Activated CD4-positive, alpha-beta memory T cell treated with anti-CD3 and anti-CD28 coated beads, Interleukin-2, amount 10 ng/mL, durations not matched to agents 7 days and 5 days (primary cell): ENCODE measurements at places on chromosomes 3 and 15. TPM values are rescaled to one million over a fixed set of nuclear protein-coding genes. Genes with fewer than 3 reads are reported as not detected.

The UCN2 gene
- total RNA-seq, result not detected

The PRR20G gene
- not detected for total RNA-seq

The DPPA2 gene
- not detected for total RNA-seq

The TF gene
- 1.2 TPM for total RNA-seq

The EBLN2 gene
- 6.3 TPM for total RNA-seq

The IL17RC gene
- total RNA-seq, result 0.23 TPM

The ADAMTS17 gene
- total RNA-seq, result 0.68 TPM

The EFL1 gene
- total RNA-seq, result 23.1 TPM

DNA sequence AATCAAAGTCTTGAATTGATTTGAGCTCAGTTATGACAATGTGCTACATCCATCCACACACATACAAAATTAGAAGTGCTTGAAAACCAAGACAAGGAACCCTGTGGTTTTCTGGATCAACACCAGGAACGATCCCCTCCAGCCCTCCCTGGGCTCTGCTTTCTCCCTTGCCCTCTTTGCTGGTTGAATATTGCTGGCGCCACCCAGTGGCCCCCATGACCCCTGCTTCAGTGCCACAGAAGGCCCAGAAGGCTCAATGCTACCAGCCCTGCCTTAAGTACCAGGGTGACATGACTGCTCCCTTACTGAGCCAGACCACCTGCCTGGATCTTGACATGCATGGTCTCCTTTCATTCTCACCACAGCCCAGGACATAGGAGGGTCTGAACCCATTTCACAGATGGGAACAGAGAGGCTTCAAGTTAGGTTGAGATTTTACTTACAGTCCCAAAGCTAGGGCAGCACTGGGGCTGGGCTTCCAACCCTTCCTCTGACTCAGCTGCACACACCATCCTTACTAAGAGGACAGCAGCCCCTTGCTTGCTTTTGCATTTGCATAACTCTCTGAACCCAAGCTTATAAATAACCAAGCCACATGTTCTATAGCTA is 15.0 kb downstream of the IL12A start:
- DNase-seq, result peak; percentile 53

GRCh38 chr3:151900884-151901643 is 27.6 kb downstream of the SUCNR1 start:
- DNase-seq, result no peak

DNA sequence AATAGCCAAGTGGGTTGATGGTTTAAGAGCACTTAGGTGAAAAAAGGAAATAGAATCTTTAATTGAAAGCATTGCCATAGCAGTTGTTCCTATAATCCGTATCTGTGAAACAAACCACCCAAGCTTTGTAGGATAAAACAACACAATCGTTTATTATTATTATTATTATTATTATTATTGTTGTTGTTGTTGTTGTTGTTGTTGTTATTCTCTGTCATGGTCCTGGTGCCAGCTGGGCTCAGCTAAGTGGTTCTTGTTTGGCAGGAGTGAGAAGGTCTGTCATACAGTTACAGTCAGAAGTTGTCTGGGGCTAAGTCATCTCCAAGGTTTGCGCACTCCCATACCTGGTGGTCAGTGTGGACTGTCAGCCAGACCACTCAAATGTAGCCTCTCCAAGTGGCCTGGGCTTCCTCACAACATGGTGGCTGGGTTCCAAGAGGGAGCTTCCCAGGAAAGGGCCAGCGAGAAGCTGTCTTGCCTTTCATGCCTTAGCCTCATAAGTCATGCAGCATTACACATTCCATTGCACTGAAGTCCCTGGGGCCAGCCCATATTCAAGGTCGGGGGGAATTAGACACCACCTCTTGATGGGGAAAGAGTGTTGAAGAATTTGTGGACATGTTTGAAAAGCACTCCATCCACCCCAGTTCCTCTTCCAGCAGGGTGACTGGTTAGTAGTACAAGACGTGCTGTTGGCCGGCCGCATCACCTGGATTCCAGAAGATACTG is 54.3 kb upstream of the FGD5 start:
- no peak for DNase-seq

GRCh38 chr3:45593708-45594601 is 596 bp upstream of the LIMD1 start:
- DNase-seq, result peak; percentile 79

DNA sequence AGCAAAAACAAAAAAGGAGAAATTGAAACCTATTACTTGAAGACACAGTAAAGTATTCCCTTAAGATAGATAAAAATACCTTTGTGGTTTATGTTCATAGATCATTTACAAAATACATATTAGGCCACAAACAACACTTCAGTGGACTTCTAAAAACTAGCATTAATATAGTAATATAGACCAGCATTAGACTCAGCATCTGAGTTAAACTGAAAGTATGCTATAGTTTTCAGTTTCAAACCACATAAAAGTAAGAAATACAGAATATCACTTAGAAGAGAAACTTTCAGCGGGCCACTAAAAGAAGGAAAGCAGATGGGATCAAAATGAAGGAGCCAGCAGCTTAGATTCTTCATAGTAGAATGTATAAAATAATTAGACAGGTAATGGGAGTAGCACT is 86.6 kb downstream of the MSL2 start:
- no peak for DNase-seq

- no peak for DNase-seq
Measured at GRCh38 chr15:66229790-66230465, 23.6 kb downstream of the MEGF11 start.

DNA sequence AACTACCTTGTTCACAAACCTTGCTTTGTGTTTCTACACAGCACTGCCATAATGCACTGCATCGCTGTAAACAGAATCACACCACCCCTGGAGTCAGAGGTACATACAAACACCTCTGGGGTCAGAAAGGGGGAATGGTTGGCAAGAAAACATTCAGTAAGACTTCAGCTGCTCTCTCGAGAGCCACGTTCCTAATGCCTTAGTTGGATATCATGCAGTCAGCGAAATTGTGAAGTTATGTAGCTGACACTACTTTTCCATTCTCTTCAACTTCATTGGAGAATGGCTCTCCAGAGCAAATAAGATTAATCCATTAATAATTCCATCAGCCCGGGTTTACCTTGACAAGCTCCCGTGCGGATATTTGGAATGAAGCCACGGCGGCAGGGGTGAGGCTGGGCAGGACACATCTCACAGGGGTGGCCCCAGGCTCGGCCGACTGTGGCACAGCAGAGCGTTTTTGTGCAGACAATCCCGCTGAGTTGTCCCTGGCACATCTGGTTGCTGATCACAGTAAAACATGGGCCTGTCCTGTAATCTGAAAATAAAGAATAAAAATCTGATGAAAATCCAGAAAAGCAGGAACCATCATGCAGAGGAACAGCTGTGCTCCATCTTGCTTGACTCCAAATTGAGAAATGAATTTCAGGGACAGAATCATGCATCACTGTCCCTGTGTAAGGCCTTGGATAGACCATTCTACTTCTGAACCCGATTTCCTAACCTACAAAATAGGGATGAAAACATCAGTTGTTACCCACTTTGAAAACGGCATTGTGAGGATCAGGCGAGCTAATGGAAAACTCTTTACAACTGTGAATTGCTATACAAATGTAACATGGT is 108.0 kb downstream of the FBN1 start:
- DNase-seq, result no peak

- DNase-seq, result no peak
Measured at GRCh38 chr3:176650478-176650877, 546.8 kb downstream of the TBL1XR1 start.

GRCh38 chr3:58074116-58074715 is 66.0 kb downstream of the FLNB start:
- DNase-seq, result no peak

DNA sequence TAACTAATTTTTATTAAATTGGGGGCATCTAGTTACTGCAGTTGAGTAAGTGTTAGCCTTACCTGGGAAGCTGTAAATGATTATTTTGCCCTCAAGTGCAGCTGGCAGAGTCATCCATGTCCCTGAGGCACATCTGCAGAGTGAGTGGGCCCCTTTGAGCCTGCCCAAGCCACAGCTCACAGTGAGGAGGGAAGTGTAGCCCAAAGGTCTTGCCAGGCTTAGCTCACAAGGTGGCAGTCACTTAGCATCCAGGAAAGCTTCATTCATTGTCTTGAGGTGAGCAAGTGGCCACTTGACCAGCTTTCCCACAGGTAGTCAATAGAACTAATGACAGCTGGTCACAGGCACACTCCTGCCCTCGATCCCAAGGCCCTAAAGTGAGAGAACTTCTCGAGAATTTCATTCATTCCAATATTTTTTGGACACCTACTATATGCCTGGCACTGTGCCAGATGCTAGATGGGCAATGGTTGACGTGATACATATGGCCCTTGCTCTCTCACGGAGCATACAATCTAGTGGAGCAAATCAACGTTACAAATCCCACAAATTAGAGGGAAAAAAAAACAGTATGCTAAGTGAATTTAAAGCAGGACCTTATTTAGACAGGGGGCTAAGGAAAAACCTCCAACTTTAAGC is 163.3 kb upstream of the IL12A start:
- DNase-seq, result no peak

DNA sequence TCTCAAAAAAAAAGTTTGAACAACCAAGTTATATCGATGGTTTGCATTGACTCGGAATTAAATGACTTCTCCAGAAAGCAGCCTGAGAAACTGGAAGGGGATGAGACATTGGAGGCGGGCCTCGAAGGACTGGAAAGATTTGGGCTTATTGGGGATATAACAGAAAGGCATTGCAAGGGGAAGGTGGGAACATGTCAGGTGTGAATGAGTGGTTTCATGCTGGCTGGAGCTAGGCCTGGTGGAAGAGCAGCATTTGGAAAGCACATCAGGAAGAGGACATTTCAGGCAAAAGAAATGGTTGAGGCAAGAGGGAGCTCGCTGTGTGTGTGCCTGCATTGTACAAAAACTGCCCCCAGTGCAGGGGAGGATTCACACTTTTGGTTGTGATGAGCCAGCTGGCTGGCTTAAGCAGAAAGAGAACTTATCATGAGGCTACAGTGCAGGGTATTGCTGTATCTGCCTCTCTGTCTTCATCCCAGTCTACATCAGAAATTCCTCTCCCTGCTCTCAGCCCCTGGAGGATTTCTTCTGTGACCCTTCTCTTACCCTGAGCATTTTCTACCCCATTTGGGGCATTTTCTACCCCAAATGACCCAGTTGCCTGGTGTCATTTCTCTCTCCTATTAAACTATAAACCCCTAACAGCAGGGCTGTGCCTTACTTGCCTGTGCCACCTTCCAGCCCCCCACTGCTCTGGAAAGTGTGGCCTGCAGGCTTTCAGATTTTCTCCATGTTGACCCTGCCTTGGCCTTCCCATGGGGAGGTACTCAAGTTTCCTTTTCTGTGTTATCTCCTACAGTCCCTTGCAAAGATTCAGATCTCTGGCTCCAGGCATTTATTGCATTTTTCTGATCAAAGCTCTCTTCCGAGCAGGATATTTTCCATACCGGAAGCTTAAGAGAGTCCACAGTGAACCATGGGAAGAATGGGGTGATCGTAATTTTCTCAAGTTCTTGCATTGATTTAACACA is 64.4 kb upstream of the FLNB start:
- no peak for DNase-seq

- no peak for DNase-seq
Measured at GRCh38 chr15:26722621-26723160, 50.2 kb downstream of the GABRB3 start.

DNA sequence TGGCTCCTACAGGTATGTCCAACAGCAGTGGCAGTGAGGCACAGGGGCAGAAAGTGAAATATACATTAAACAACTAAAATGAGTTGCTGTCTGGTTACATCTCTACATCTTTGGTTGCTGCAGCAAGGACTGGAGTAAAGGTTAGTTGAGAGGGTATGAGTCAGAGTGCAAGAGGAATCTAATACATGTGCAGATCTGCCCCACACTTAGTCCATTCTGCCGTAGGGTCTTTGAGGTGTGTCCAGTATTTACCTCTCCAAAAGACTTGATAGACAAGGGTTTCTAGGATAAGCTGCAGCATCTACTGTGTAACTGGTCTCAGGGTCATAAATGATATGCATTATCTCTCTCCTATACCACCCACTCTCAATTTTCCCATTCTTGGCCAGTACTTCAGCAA is 6.2 kb upstream of the NEDD4 start:
- no peak for DNase-seq

GRCh38 chr3:16178628-16178988 is 4.1 kb downstream of the GALNT15 start:
- DNase-seq, result no peak

GRCh38 chr3:136982520-136983138 is 24.8 kb downstream of the IL20RB start:
- DNase-seq, result no peak

DNA sequence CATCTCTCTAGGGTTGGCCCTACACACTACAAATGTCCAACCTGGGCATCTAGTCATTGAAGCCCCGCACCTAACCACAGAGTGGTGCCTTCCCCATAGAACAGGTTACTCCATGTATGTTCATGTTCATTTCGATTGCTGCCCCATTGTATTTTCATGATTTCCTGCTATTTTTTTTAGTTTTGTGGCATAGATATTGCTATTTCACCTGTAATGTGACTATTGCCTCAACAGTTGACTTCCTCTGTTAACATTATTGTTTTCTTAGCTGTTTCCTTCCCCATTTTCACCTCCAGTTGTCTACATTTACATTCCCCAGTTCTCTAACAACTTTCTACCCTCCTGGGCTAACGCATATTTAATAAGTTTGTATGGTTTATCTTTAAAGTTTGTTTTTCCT is 137.7 kb upstream of the RBMS3 start:
- DNase-seq, result no peak

- no peak for DNase-seq
Measured at GRCh38 chr3:48086705-48087104, 70.5 kb upstream of the MAP4 start.

DNA sequence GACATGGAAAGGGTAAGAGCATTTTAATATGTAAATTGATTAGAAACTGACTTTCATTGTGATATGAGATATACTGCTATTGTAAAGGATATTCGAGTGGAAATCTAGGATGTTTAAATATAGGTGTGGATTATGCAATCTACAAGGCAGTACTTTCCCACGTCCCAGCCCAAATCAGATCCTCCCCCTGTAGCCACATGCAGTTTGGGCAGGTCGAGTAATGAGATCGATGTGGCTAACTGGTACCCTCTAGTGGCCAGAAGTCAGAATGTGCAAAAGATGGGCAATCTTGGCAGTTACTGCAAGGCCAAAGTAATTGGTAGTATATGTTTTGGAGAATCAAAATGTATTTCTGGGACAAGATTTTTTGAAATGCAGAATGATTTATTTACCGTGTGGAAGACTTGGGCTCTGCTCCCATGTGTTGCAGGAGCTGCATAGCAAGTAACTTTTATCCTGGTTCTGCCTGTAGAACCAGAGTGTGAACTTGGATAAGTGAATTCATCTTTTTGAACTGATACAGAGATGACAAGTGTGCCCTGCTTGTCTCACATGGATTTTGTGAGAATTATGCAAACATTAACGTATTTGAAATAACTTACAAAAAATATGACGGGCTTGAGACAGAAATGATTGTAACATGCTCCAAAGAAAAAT is 94.5 kb upstream of the ADAMTSL3 start:
- DNase-seq, result peak; percentile 45

GRCh38 chr15:64010719-64011118 is 35.6 kb downstream of the DAPK2 start:
- peak; percentile 92 for DNase-seq
